Immature natural killer cell (primary cell): ENCODE measurements at places on chromosomes 7 and 10.

DNA sequence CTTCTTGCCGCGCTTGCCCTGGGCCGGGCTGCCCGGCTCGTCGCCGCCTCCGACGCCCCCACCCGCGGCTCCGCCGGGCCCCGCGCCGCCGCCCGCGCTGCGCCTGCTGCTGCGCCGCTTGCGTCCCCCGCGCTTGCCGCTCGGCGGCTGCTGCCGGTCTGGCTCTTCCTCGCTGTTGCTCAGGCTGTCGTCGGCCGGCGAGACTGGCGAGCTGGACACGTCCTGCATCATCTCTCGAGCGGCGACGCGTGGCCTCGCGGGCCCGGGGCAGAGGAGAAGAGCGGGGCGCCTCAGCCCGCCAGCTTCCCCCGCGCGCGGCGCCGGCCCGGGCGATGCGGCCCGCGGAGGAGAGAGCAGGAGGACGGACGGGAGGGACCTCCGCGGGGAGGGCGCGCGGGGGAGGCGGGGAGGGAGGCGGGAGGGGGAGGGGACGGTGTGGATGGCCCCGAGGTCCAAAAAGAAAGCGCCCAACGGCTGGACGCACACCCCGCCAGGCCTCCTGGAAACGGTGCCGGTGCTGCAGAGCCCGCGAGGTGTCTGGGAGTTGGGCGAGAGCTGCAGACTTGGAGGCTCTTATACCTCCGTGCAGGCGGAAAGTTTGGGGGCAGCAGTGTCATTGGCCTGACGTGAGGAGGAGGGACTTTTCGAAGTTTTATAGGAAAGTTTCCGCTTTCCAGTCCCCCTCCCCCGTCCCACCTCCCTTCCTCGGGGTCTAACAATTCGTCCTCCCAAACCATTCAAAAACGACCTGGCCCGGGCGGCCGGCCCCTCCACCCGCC is at the start of gene TWIST1:
TSS of gene TWIST1 (minus strand) at position 546 of the 779 bp plus-strand sequence. CDS start at position 231, 315 bp downstream.
- peaks cover 7% of the 10 kb centered on the region for H3K4me1 ChIP-seq
- H3K27ac ChIP-seq, result no peak within 1 kb of the TSS
- peak within 1 kb of the TSS; percentile 68 for H3K4me3 ChIP-seq
- H3K27me3 ChIP-seq, result peaks cover 25% of the 10 kb centered on the region
- no peaks in the 10 kb centered on the region for H3K36me3 ChIP-seq

GRCh38 chr10:80407812-80408241 is 524 bp upstream of the PRXL2A start:
- no peaks in the 10 kb centered on the region for H3K36me3 ChIP-seq
- H3K27me3 ChIP-seq, result peaks cover 5% of the 10 kb centered on the region
- no peak for DNase-seq
- peak overlapping the region; percentile 79 for H3K27ac ChIP-seq
- peak overlapping the region; percentile 91 for H3K4me3 ChIP-seq
- H3K4me1 ChIP-seq, result peaks cover 16% of the 10 kb centered on the region

DNA sequence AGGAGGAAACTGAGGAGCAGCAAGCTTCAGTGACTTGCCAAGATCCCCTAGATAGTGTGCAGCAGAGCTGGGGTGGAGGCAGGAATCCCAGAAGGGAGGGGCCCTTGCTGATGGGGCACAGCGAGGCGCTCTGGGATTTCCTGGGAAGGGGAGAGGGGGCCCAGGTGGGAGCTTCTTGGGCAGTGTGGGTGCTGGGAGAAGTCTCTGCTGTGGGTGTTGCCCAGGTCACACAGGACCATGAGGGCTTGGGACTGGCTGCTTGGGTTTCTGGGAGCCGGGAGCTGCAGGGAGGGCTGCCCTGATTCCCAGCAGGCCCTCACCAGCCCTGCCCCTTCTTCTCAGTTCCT is 55.2 kb downstream of the TSPAN15 start:
- DNase-seq, result no peak
- H3K27ac ChIP-seq, result no peak overlapping the region
- H3K36me3 ChIP-seq, result no peaks in the 10 kb centered on the region
- peaks cover 2% of the 10 kb centered on the region for H3K27me3 ChIP-seq
- H3K4me1 ChIP-seq, result peaks cover 5% of the 10 kb centered on the region
- no peak overlapping the region for H3K4me3 ChIP-seq

DNA sequence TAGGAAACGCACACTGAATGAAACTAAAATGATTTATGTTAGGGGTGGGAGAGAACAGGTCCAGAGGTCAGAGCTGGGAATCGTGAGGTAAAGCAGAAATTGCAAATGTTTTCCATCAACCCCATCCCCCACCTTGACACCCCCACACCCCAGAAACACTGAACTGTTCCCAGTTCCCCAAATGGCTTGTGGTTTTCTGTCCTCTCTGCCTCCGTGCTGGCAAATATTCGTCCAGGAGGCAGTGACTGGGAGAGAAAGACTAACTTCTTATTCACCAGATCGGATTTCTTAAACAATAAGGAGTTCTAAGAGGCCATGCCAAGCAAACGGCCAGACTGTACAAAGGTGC is 730 bp upstream of the RASSF4 start:
- no peak for DNase-seq
- peak overlapping the region; percentile 91 for H3K4me3 ChIP-seq
- H3K36me3 ChIP-seq, result peaks cover 19% of the 10 kb centered on the region
- H3K27me3 ChIP-seq, result peaks cover 3% of the 10 kb centered on the region
- H3K4me1 ChIP-seq, result peaks cover 73% of the 10 kb centered on the region
- peak overlapping the region; percentile 50 for H3K27ac ChIP-seq

DNA sequence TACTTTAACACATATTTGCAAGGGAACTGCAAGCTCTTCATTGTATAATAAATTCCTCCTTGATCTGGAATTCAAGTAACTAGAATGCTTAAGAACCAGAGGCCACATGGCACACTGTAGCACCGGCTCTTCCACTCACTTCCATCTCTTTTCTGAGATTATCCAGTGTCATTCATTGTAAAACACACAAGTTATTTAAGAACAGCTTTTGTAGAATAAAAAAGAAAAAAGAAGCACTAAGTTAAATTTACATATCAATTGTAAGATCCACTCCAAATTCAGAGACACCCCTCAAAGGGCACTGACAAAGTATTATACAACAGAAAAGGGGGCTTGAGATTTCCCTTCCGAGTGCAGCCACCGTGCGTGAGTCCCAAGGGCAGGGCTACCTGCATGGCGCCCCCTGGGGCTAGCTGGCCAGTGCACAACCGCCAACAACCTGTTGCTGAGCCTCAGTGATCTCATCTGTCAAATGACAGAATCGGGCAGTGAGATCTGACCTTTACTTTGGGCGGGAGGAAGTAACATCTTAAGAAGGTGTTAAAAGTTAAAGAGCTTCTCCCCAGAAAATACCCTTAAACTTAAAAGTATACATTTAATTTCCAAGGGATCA is 12.5 kb downstream of the GLI3 start:
- no peak for DNase-seq
- peaks cover 14% of the 10 kb centered on the region for H3K27me3 ChIP-seq

- no peak overlapping the region for H3K27ac ChIP-seq
- no peak overlapping the region for H3K4me3 ChIP-seq
- DNase-seq, result no peak
- H3K27me3 ChIP-seq, result no peaks in the 10 kb centered on the region
- peaks cover 66% of the 10 kb centered on the region for H3K4me1 ChIP-seq
Observed at GRCh38 chr7:8064828-8065227, 96.2 kb downstream of the GLCCI1 start.

- H3K4me1 ChIP-seq, result no peaks in the 10 kb centered on the region
- no peaks in the 10 kb centered on the region for H3K36me3 ChIP-seq
- no peak overlapping the region for H3K4me3 ChIP-seq
- H3K27ac ChIP-seq, result no peak overlapping the region
- peaks cover 3% of the 10 kb centered on the region for H3K27me3 ChIP-seq
- no peak for DNase-seq
Observed at GRCh38 chr10:124116771-124117510, 23.5 kb upstream of the CHST15 start.

DNA sequence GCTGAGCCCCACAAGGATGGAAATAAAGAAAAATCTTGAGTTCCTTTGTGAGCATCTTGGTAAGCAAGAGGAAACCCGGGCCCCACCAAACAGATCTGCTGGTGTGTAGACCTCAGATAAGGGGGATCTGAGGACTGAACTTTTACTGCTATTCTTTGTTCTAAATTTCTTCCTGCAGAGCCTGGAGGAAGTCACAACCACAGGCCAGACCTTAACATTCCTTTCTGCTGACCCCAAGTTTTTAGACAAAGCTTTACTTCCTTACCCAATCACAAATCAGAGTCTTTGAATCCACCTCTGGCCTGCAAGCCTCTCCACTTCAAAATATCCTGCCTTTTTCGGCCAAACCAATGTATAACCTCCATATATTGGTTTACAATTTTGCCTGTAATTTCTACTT is 352.6 kb upstream of the AUTS2 start:
- H3K27me3 ChIP-seq, result peaks cover 1% of the 10 kb centered on the region
- no peak overlapping the region for H3K4me3 ChIP-seq
- no peaks in the 10 kb centered on the region for H3K36me3 ChIP-seq
- no peaks in the 10 kb centered on the region for H3K4me1 ChIP-seq
- H3K27ac ChIP-seq, result no peak overlapping the region

- no peak overlapping the region for H3K27ac ChIP-seq
- no peak overlapping the region for H3K4me3 ChIP-seq
- H3K27me3 ChIP-seq, result no peaks in the 10 kb centered on the region
- no peak for DNase-seq
- H3K36me3 ChIP-seq, result no peaks in the 10 kb centered on the region
Observed at GRCh38 chr7:94298943-94299342, 95.8 kb upstream of the COL1A2 start.

DNA sequence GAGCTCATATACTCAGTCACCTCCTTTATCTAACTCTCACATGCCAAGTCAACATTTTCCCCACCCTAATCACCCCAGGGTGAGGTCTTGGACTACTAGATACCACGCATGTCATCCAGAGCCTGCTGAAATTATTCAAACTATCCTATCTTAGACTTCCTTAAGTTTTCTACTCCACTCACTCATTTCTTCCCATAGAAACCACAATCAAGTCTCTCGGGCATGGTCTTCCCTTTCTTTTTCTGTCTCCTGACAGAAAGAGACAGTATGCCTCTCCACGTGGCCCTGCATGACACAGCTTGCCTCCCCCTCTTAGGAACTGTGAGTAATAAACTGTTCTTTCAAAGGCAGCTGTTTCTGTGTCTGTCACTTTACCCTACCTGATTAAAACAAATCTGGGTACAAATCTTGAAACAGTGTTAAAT is 29.4 kb downstream of the TAS2R41 start:
- no peaks in the 10 kb centered on the region for H3K36me3 ChIP-seq
- no peaks in the 10 kb centered on the region for H3K4me1 ChIP-seq
- DNase-seq, result no peak
- no peak overlapping the region for H3K4me3 ChIP-seq
- H3K27ac ChIP-seq, result no peak overlapping the region

DNA sequence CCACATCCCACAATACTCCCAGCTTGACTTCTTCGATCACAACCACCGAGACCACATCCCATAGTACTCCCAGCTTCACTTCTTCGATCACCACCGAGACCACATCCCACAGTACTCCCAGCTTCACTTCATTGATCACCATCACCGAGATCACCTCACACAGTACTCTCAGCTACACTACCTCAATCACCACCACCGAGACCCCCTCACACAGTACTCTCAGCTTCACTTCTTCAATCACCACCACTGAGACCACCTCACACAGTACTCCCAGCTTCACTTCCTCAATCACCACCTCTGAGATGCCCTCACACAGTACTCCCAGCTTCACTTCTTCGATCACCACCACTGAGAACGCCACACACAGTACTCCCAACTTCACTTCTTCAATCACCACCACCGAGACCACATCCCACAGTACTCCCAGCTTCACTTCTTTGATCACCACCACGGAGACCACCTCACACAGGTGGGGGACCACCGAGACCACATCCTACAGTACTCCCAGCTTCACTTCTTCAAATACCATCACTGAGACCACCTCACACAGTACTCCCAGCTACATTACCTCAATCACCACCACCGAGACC is 8.6 kb downstream of the MUC3A start:
- H3K4me1 ChIP-seq, result no peaks in the 10 kb centered on the region
- no peak overlapping the region for H3K27ac ChIP-seq
- H3K4me3 ChIP-seq, result no peak overlapping the region
- H3K27me3 ChIP-seq, result peaks cover 5% of the 10 kb centered on the region
- no peaks in the 10 kb centered on the region for H3K36me3 ChIP-seq
- no peak for DNase-seq

GRCh38 chr7:5574770-5575269 is 151.2 kb upstream of the TNRC18 start:
- H3K27ac ChIP-seq, result no peak overlapping the region
- peaks cover 8% of the 10 kb centered on the region for H3K27me3 ChIP-seq
- H3K36me3 ChIP-seq, result no peaks in the 10 kb centered on the region
- no peak for DNase-seq

DNA sequence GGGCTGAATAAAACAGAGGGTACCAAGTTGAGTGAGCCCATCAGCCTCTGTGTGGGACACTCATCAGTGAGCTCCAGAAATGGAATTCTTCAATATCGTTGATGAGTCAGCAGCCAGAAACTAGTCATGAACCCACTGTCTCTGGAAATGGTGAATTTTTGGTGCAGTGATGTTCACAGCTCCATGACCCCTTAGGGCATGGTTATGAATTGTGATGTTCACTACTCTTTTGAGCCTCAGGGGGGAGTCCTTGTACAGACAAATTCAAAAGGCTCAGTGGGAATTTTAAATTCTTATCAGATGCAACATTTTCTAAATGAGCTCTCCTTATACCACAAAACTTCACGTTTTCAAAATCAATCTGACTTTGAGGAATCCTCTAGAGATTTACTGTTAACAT is 335.7 kb downstream of the PHTF2 start:
- no peak overlapping the region for H3K27ac ChIP-seq
- peaks cover 8% of the 10 kb centered on the region for H3K27me3 ChIP-seq
- DNase-seq, result no peak
- no peaks in the 10 kb centered on the region for H3K36me3 ChIP-seq

DNA sequence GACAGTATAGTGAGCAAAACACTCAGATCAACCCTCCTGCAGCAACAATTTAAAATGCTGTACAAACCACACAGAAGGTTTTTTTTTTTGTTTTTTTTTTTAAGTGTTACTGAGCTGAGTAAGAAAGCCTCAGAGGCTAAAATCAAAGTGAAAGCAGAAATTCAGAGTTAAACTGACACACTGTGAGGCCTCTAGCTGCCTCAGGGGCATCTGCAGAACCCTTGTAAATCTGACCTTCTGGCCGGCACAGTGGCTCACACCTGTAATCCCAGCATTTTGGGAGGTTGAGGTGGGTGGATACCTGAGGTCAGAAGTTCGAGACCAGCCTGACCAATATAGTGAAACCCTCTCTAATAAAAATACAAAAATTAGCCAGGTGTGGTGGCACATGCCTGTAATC is 7.4 kb upstream of the GNA12 start:
- H3K36me3 ChIP-seq, result no peaks in the 10 kb centered on the region
- peaks cover 11% of the 10 kb centered on the region for H3K27me3 ChIP-seq
- peak overlapping the region; percentile 36 for H3K4me3 ChIP-seq
- H3K4me1 ChIP-seq, result peaks cover 8% of the 10 kb centered on the region

DNA sequence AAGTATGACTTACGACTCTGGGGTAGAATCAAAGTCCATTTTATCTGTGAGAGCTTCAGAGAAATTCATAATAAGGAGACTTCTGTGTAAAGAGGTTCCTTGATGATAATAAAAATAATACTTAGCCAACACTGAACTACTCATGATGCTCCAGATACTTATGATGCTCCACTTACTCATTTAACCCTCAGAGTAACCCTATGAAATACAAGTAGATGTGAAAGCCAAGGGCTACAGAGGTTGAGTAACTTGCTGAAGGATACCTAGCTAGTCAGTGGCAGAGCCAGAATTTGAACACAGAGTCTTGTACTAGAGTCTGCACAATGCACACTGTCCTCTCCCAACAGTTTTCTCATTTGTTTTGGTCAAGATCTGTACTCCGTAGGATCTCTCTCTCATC is 89.5 kb downstream of the HECW1 start:
- no peaks in the 10 kb centered on the region for H3K27me3 ChIP-seq
- H3K4me3 ChIP-seq, result no peak overlapping the region
- no peak for DNase-seq
- H3K27ac ChIP-seq, result no peak overlapping the region
- H3K4me1 ChIP-seq, result no peaks in the 10 kb centered on the region

GRCh38 chr7:21603972-21604749 is 61.3 kb downstream of the DNAH11 start:
- H3K27ac ChIP-seq, result no peak overlapping the region
- no peak for DNase-seq
- no peaks in the 10 kb centered on the region for H3K36me3 ChIP-seq
